ENCODE measurements at places on chromosomes 12 and 14.

- DNase-seq = peak; percentile 97
Observed at GRCh38 chr12:109462868-109463692, 14.0 kb downstream of the KCTD10 start.

GRCh38 chr14:105087308-105087962 lies 22.2 kb upstream of the GPR132 start:
- DNase-seq = peak; percentile 54

DNA sequence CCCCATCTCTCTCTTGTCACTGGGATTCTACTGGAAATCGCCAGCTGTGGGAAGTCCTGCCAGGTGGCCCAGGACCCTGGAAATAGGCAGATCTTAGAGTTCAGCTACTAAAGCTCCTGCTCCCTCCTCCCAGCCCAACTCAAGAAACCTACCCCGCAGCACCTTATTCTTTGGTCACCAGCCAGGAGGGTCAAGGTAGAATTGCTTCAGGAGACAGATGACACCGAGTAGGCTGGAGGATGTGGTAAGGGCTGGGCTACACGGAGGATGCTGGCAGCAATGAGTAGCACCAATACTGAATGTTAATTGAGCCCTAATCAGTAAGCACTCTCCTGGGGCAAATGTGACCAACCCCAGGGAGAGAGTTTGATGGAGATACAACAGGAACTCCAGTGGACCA lies 119.7 kb upstream of the VASH1 start:
- no peak for DNase-seq

- no peak for DNase-seq
Observed at GRCh38 chr14:50524060-50524459, 8.3 kb downstream of the MAP4K5 start.

GRCh38 chr14:54427871-54428270 lies 13.3 kb downstream of the CNIH1 start:
- no peak for DNase-seq

GRCh38 chr14:93528884-93529558 lies 98.3 kb downstream of the UNC79 start:
- no peak for DNase-seq

DNA sequence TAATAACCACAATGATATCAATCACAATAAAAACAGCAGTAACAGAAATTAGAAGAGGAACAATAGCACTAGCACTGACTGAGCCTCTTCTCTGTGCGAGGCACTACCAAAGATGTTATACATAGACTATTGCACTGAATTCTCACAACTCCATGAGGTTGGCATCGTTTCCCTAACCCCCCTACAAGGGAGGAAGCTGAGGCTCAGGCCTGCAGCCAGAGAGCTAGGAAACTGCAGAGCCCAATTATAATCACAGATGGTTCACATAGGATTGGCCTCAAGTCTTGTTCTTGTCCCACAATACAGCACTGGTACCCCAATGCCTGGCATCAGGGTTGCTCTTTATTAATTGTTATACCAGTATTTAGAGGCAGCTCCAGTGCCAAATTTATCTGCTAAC lies 278.0 kb downstream of the CEP128 start:
- no peak for DNase-seq

DNA sequence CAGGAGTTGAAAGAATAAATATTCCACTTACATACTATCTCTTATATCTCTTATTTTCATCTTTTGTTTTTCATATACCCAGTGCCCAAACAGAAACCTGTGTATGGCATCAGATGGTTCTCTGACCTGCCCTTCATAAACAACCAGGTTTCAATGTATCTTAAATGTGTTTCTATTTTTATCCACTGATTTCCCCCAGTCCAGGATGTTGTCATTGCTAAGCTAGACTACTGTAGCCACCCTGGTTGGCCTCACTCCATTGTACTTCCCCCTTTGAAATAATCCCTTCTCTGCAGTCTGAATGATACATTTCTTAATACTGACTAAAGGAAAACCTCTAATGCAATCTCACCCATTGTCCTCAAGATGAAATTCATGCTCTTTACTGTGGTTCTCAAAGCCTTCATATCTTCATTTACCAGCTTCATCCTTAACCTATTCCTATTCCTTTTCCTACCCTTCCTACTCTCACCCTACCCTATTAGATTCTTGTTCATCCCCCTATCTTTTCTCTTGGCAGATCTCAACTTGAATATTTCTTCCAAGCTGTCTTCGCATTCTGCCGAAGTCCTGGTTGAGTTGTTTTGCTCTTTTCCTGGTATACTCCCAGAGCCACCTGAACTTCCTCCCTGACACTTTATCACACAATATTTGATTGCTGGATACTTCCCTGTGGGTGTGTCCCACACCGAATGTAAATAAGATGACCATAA lies 312.4 kb downstream of the FOXG1 start:
- DNase-seq = no peak

- no peak for DNase-seq
Observed at GRCh38 chr12:50156641-50157040, 10.5 kb downstream of the CERS5 start.

GRCh38 chr14:99659333-99659741 lies 14.4 kb downstream of the HHIPL1 start:
- no peak for DNase-seq

GRCh38 chr12:26044007-26044394 lies 80.8 kb downstream of the BHLHE41 start:
- DNase-seq = peak; percentile 68

- no peak for DNase-seq
Observed at GRCh38 chr12:82873951-82874350, 187.2 kb downstream of the TMTC2 start.

DNA sequence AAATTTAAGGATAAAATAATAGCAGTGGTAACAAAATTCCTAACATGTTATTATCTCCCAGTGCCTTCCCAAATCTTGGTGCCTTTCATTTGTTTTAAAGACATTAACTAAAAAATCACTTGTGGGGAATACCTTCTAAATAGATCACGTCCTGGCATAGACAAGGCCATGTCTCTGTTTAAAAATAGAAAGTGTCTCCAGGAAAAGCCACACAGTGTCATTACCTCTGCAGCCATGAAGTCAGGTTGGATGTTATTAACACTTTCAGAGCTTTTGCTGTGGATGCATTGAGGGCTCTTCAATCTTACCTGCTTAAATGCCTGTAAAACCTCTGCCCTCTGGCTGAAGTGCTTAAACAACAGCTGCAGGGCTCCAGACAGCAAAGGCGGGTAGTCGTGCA lies 211.1 kb downstream of the ITPR2 start:
- no peak for DNase-seq

- DNase-seq = no peak
Observed at GRCh38 chr14:59377491-59377890, 87.7 kb downstream of the GPR135 start.

DNA sequence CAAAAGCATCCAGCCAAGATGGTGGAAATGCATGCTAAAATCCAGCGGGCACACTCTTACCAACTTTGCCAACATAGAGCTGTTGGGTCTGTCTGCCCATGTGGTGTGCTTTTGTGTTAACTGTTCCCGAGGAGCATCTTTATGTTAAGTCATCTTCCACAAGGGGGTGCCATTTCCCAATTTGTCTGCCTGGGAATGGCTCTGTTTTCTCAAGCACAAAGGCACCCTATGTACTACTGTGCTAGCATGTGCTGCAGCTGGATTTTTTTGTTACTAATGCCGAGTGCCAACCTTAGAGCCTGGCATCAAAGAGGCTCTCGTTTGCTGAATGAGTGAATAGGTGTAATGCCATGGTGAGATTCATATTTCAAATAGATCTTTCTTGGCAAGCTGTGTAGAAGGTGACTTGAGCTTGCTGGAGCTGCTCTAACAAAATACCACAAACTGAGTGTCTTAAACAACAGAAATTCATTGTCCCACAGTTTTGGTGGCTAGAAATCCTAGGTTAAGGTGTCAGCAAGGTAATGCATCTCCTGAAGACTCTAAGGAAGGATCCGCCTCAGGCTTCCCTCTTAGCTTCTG lies 74.3 kb downstream of the TRHDE start:
- peak; percentile 64 for DNase-seq

DNA sequence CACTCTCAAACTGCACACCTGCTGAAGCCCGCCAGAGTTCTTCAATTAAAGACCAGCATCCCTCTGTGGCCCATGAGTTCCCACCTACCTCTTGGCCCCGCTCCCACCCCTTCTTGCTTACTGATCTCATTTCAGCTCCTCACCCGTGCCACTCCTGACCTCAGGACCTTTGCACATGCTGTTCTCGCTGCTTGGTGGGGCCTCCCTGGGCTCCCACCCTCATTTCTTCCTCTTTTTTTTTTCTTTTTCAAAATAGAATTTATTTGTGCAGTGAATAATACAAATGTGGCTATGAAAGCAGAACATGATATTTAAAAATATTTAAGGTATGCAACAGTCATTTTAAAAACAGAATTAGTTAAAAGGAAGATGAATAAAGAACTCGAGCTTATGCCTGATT lies 8.5 kb upstream of the SERPINA9 start:
- no peak for DNase-seq

GRCh38 chr12:93009533-93009932 lies 80.4 kb upstream of the EEA1 start:
- DNase-seq = no peak

- peak; percentile 62 for DNase-seq
Observed at GRCh38 chr12:118034429-118035189, 18.1 kb downstream of the RFC5 start.

DNA sequence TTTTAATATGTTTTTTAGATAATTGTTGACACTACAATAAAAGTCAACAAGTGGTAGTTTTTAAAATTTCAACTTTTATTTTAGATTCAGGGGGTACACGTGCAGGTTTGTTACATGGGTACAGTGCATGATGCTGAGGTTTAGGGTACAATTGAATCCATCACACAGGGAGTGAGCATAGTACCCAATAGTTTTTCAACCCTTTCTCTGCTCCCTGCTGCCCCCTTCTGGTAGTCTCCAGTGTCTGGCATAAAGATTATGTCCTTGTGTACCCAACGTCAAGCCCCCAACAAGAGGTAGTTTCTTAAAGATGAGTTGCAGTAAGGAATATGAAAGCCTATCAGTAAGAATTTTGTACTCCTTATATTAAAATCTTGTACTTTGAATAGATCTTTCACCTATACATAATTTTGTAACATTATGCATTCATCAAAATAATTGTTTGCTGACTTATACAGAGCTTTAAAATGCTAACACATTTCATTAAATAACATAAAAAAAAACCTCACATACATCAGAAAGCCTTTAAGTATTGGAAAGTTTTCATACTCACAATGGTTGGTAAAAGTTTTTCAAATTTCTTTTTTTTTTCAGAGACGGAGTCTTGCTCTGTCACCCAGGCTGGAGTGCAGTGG lies 5.4 kb upstream of the RALGAPA1 start:
- peak; percentile 19 for DNase-seq

- no peak for DNase-seq
Observed at GRCh38 chr12:4160314-4161040, 113.1 kb upstream of the CCND2 start.

GRCh38 chr12:95788637-95789036 lies 1.9 kb downstream of the NTN4 start:
- DNase-seq = peak; percentile 40

DNA sequence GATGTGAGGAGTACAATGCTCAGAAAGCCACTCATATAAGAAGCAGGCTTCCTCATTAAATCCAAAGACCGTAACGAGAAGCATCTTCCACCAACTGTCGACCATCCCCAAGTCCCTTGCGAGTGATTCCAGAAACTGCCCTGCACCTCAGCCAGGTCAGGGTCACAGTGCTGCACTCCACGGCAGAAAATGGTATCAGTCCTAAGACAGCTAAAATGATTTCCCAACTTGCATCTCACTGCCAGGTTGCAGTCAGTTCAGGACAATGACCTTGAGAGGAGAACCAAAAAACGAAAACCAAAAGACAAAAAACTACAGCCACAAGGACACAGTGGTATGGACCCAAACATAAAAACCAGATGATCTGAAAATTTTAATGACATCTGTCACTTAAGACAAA lies 20.6 kb downstream of the SBNO1 start:
- DNase-seq = no peak

DNA sequence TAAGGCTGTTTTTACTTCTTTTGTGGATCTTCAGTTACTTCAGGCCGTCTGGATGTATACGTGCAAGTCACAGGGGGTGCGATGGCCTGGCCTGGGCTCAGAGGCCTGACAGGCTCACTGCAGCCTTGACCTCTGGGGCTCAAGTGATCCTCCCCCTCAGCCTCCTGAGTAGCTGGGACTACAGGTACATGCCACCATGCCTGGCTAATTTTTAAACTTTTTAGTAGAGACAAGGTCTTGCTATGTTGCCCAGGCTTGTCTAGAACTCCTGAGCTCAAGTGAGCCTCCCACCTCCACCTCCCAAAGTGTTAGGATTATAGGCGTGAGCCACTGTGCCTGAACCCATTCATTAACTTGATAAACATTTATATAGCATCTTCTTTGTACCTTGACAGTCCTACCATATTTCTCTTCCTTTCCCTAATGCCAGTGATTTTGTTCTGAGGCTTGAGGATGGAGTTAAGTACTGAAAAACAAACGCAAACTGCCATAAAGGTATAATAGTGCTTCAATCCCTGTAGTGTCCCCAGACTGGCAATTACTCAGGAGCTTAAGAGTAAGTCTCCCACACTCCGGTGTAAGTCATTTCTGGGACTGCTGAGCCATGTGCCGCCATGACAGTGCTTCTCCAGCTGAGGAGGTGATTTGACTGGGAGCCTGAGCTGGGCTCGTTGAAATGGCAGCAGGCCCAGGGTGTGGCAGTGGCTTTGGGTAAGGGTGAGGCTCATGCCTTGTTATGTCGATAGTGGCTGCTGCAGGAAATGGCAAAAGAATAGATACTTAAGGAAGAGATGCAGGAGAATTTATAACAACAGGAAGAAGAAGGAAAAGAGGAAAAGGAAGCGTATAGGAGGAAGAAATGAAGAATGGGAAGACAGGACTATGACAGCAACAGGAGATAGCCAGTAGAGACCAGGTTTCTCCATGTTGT lies 43.7 kb upstream of the HECTD1 start:
- no peak for DNase-seq

DNA sequence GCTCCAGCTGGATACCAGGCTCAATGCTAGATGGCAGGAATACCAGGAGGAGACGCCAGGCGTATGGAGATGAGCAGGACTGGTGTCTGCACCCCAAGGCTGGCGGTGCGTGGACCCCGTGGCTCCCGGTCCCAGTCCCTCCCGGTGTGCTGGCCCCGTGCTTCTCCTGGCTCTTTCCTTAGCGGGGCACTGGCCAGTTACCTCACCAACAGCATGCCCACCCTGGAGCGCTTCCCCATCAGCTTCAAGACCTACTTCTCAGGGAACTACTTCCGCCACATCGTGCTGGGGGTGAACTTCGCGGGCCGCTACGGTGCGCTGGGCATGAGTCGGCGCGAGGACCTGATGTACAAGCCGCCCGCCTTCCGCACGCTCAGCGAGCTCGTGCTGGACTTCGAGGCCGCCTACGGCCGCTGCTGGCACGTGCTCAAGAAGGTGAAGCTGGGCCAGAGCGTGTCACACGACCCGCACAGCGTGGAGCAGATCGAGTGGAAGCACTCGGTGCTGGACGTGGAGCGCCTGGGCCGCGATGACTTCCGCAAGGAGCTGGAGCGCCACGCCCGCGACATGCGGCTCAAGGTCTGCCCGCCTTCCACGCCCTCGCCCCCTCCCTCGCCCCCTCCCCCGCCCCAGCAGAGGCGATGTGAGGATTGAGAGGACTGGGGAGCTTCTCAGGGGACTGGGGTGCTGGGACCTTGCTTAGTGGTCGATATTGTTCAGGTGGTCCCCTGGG lies 14.6 kb downstream of the VASH1 start:
- no peak for DNase-seq
